M059J (cell line): ENCODE measurements at places on chromosomes 13 and 19. TPM values are rescaled to one million over a fixed set of nuclear protein-coding genes. Genes with fewer than 3 reads are reported as not detected.

Gene KASH5
- not detected in 2 replicates for total RNA-seq

Gene RXFP2
- 0.07 TPM in 1 of 2 replicates, not detected in the other for total RNA-seq

Gene TMEM205
- total RNA-seq = 206 and 246 TPM in 2 replicates

Gene CSNK1G2
- 50.1 and 70.7 TPM in 2 replicates for total RNA-seq

Gene PGLYRP2
- total RNA-seq = 0.17 TPM in 1 of 2 replicates, not detected in the other

Gene GARIN5A
- 0.20 and 1.1 TPM in 2 replicates for total RNA-seq
